ENCODE measurements at places on chromosomes 12 and 14.

- DNase-seq = no peak
Observed at GRCh38 chr14:34701808-34702207, 12.6 kb downstream of the CFL2 start.

GRCh38 chr12:43338848-43339526 lies 213.0 kb downstream of the ADAMTS20 start:
- DNase-seq = no peak

DNA sequence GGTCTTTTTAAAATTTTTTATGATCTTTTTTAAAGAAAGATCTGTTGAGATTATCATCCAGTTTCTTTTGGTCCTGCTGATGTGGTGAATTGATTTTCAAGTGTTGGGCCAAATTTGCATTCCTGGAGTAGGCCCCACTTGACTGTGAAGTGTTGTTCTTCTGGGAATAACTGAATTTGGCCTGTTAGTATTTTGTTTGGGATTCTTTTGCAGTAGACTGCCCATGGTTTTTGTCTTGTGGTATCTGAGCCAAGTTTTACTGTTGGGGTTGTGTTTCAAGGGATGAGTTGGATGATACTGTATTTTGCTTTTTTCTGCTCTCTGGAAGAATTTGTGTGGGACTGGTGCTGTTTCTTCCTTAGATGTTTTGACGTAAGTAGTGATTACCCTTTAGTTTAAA lies 4.0 kb upstream of the SYCP3 start:
- DNase-seq = no peak

- DNase-seq = no peak
Observed at GRCh38 chr14:104334424-104335161, 196.2 kb downstream of the KIF26A start.

DNA sequence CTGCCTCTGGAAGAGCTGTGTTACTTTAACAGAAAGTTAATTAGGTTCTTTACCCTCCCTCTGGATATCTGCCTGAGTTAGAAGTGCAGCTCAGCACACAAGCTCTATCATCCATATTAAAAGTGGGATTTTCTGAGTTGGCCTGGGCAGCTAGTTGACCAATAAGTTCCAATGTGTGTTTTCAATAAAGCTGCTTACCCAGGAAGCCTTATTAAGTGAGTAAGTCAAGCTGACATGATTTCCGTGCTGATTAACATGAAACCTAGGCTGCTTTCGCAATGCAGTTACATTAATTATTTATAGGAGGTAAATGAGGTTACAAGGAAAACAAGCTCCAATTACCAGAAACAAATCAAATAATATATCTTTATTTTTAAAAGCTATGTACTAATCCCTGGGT lies 4.8 kb downstream of the NEUROD4 start:
- DNase-seq = no peak
